Activated CD4-positive, alpha-beta memory T cell treated with anti-CD3 and anti-CD28 coated beads, Interleukin-2, amount 10 ng/mL, durations not matched to agents 7 days and 5 days (primary cell): ENCODE measurements at places on chromosomes 7 and 10. TPM values are rescaled to one million over a fixed set of nuclear protein-coding genes. Genes with fewer than 3 reads are reported as not detected.

The ANKIB1 gene
- 65.1 TPM for total RNA-seq

The FAS gene
- total RNA-seq = 96.4 TPM

The UMAD1 gene
- total RNA-seq = 16.1 TPM

The FANK1 gene
- 0.68 TPM for total RNA-seq

The VSIR gene
- 109 TPM for total RNA-seq

The ST8SIA6 gene
- 0.93 TPM for total RNA-seq

The KCNIP2 gene
- total RNA-seq = 2.6 TPM

The ARHGEF35 gene
- 6.0 TPM for total RNA-seq

The NPC1L1 gene
- not detected for total RNA-seq

The JAKMIP3 gene
- total RNA-seq = 0.83 TPM

The CRPPA gene
- 0.68 TPM for total RNA-seq

The ABCB1 gene
- 8.1 TPM for total RNA-seq

The TCAF2 gene
- 49.4 TPM for total RNA-seq

The VIPR2 gene
- total RNA-seq = 0.13 TPM

The KIAA1217 gene
- 2.0 TPM for total RNA-seq

The ZNF212 gene
- 13.5 TPM for total RNA-seq

The HYAL4 gene
- not detected for total RNA-seq

The DYNC1I1 gene
- not detected for total RNA-seq

The ANK3 gene
- 19.1 TPM for total RNA-seq

The RADIL gene
- total RNA-seq = not detected

The FGFBP3 gene
- total RNA-seq = 1.3 TPM

The KCND2 gene
- total RNA-seq = not detected

The CXCL12 gene
- total RNA-seq = not detected

The ZNF775 gene
- 6.4 TPM for total RNA-seq

The ERVW-1 gene
- total RNA-seq = not detected

The LRRTM3 gene
- total RNA-seq = not detected

The LFNG gene
- total RNA-seq = 109 TPM

The HEPACAM2 gene
- not detected for total RNA-seq

The CALHM3 gene
- total RNA-seq = 0.48 TPM

The GJD4 gene
- total RNA-seq = not detected

The MYH16 gene
- total RNA-seq = not detected

The AVL9 gene
- 38.7 TPM for total RNA-seq

The CHRM2 gene
- total RNA-seq = not detected

The KCNH2 gene
- 0.38 TPM for total RNA-seq

The GPR37 gene
- total RNA-seq = not detected

The OGDHL gene
- not detected for total RNA-seq

The ADAM8 gene
- 207 TPM for total RNA-seq

The MMD2 gene
- not detected for total RNA-seq

The USP6NL gene
- total RNA-seq = 0.80 TPM

The TRIP6 gene
- total RNA-seq = 30.1 TPM

The FGFR2 gene
- total RNA-seq = 0.30 TPM

The TMEM196 gene
- total RNA-seq = not detected

The GIMAP5 gene
- 83.9 TPM for total RNA-seq

The SLC39A12 gene
- total RNA-seq = not detected

The GRID1 gene
- not detected for total RNA-seq

The MYOF gene
- total RNA-seq = 10.8 TPM

The ELFN1 gene
- total RNA-seq = not detected

The BTRC gene
- total RNA-seq = 14.4 TPM

The CPED1 gene
- not detected for total RNA-seq

The IFIT1 gene
- 69.8 TPM for total RNA-seq

The AGMO gene
- not detected for total RNA-seq
